ENCODE measurements at places on chromosomes 2 and 18. TPM values are rescaled to one million over a fixed set of nuclear protein-coding genes. Genes with fewer than 3 reads are reported as not detected.
A peak's percentile ranks its signal among the peaks of the same experiment; 100 is the strongest.

The ZFAND2B gene
- total RNA-seq: 20.2 TPM

The CHST9 gene
- not detected for total RNA-seq

The VIT gene
- total RNA-seq: 0.46 TPM

The ANKRD29 gene
- total RNA-seq: 0.46 TPM

The CCDC141 gene
- total RNA-seq: not detected

The SERPINB11 gene
- not detected for total RNA-seq

The NRP2 gene
- total RNA-seq: 82.0 TPM

DNA sequence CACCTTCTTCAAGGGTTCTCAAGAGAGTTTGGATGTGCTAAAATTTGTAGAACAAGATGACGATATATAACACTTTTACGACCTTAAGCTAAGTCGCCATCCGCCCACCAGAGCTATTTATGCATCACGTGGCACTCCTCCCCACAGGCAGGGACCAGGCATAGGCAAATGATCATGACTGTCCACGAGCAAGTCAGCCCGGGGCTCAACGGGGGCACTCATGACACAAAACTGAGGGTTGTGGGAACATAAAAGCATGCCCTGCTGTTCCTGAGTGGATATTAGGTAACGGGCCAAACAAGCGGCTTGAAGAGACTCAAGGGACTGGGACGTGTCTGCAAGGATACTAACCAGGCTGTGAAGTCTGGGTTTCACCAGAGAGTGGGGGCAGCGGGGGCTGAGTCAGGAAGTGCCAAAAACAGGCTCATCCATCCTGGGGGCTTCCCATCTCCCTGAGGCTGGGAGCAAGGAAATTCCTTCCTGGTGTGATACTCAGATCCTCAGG, 58.1 kb downstream of the FAM178B start:
- no peak for DNase-seq

DNA sequence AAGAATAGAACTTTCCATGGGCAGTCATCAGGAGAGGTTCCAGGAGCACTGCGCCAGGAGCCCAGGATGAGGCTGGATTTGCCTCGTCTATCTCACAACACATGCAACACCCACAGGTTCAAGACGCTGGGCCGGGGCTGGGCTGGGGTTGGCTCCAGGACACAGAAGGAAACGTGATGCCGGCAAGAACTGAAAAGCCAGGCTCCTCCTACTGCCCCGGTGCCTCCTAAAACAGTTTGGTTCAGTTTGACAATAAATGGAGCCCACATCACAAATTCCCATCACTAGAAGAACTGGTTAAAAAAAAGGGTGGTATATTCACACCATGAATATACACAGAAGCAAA, 75.9 kb downstream of the INHBB start:
- no peak for DNase-seq

DNA sequence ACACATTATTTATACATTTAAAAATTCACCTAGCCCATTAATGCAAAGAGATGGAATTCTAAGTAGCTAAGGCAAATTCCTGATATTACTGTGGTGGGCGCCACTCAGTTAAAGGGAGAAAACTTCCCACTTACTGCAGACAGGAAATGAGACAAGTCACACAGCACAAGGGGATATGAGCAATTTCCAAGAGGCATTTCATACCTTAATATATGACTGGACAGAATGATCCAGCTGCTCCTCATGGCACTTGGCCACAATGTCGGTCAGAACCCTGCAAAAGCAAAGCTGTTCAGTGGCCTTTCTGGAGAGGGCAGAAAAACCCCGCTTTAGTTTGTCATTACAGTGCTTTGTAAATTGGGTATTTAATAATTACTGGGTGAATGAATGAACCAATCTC, 121.4 kb upstream of the CCDC195 start:
- DNase-seq: peak; percentile 95

GRCh38 chr18:79182047-79182713, 113.0 kb downstream of the ATP9B start:
- no peak for DNase-seq

DNA sequence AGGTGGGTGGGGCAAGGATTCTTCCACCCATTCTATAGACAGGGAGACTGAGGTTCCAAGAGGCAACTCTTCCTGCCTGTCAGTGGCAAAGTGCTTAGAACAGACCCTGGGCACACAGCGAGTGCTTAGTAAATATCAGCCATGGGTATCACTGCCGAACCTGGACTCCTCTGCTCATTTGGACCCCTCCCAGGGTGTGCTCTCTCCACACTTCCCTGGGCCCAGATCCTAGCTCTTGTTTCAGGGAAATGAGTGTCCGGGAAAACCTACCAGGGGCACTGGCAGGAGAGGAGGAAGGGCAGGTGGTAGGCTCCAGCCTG, 136.3 kb downstream of the CYP26B1 start:
- DNase-seq: no peak

- no peak for DNase-seq
These were observed 135.6 kb downstream of the CDH2 start for GRCh38 chr18:28041366-28041765.

DNA sequence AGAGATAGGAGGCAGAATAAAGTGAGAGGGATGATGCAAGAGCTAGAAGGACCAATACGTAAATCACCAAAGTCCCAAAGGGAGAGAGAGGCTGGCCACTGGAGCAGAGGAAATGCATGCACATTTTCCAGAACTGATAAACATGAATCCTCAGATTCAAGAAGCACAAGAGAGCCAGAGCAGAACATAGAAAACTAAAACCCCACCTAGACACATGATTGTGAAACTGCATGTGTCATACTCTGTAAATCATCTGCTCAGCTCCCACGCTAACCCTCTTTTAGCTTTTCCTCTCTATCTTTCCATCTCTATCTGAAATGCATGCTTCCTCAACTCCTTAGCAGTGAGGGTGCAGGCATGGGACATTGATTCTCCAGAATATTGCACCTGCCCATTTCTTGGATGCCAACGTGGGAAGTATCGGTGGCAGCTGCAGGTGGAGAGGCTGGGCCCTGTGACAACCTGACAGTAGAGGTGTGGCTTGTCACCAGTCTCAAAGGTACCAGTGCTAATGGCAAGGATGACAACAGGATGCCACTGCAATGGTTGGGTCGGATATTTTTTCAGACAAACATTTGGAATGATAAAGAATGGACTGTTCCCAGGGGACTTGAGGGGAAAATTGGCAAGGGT, 89.3 kb upstream of the OTOS start:
- no peak for DNase-seq

DNA sequence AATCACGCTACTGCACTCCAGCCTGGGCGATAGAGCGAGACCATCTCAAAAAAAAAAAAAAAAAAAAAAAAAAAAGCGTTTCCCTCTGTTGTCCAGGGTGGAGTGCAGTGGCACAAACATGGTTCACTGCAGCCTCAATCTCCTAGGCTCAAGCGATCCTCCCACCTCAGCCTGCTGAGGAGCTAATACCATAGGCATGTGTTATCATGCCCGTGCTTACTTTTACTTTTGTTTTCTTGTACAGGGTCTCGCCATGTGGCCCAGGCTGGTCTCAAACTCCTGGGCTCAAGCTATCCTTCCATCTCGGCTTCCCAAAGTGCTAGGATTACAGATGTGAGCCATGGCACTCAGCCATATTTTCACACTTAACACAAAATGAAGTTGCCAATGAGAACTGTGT, 37.5 kb downstream of the PSME4 start:
- no peak for DNase-seq

- no peak for DNase-seq
These were observed 819.3 kb upstream of the LRATD1 start for GRCh38 chr2:13813236-13813635.

- DNase-seq: no peak
These were observed 38.2 kb downstream of the FHOD3 start for GRCh38 chr18:36335476-36336279.

DNA sequence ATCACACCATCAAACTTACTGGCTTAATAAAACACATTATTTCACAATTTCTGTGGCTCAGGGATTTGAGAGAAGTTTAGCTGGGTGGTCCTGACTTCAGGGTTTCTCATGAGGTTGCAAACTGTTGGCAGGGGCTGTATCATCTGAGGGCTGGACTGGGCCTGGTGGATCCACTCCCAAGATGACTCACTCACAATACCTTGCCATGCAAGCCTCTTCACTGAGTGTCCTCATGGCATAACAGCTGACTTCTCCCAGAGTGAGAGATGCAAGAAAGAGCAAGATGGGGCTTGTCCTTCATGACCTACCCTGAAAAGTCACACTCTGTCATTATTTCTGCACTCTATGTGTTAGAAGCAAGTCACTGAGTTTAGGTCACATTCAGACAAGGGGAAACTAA, 73.8 kb downstream of the AQP4 start:
- DNase-seq: no peak

DNA sequence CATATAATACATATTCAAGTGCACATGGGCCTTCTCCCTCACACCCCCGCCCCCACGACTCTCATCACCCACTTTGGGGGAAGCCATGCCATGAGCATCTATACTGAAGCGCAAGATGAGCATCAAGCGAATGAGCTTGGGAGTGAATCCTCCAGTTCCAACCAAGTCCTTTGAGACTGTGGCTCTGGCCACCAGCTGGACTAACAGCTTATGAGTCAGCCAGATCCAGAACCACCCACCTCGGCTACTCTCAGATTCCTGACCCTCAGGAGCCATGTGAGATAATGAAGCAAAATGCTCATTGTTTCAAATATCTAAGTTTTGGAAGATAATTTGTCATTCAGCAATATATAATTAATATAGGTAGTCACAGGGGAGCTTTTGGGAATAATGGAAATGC, 22.2 kb upstream of the IL1RL1 start:
- DNase-seq: no peak

DNA sequence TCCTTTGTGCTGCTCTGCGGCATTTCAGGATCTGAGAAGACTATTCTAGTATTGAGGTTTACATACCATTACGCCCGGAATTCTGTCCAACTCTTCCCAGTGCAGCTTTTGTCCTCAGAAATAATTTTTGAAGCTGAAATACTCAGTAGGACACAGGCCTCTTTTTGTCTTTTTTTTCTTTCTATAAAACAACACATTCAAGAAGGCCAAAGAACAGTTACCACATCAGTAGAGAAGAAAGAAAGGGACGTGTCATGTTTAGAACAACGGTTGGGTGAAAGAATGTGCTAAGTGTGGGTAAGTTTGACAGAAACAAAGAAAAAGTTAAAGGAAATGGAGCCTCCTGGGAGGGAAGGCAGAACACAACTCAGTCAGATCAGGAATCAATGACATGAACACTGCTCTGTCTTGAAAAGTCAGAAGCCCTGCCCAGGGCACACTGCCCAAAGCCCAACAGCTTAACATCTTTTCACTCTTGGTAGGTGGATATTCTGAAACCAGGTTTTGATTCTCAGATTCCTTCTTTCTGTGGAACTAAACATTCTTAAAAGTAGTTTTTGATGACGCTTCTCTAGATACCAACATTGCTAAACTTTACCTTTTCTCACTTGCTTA, 198.6 kb upstream of the CWC22 start:
- DNase-seq: no peak

DNA sequence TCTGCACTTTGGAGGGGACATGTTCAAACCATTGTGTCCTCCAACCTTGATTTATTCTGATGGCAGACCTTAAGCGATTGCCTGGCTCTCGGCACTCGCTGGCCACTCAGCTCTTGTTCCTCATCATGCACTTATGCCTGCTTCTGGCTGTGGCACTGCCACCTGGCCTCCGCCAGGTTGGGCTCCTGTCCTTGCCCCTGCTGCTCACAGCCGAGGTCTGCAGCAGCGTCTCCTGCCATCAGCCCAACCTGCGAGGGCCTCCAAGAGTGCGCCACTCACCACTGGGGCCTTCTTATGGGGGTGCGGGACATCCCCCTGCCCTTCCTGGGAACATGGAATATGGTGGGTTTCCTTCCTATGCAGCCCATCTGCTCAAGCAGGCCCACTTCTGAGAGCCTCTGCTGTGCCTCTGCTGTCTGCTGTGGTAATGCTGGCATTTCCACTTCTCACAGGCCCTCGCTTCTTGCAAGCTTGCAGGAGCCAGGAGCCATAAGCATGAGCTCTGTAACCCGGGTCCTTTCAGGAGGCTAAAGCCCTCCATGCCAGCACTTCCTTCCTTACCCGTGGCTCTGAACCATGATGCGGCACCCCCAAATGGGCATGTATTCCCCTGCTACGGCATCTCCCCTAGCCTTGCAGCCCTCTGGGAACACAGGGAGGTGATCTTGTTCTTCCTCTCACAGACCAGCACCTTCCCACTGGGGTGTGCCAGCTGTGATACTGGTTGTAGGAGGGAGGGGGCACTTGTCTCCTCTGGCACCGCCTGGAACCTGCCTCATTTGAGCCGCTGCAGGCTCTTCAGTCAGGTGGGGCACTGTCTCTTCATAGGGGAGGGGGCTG, 58.6 kb upstream of the HS6ST1 start:
- DNase-seq: no peak

- no peak for DNase-seq
These were observed 66.4 kb downstream of the PRELID3A start for GRCh38 chr18:12474146-12474545.

DNA sequence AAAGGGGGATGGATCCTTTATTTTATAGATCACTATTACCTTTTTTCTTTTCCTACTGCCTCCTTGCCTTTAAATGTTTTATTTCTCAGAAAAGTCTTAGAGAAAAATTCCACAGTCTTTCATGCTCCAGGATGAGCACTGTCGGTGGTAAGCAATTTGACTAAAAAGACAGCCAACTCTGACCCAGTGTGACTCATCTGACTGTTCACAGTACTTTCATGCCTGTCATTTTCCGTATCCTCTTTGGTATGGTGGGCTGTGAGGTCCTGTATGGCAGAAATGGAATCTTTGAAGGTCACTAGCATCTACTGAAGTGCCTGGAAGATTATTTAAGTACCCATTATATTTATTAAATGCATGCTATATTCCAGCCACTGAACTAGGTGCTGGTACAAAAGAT, 2.1 kb upstream of the RFTN2 start:
- no peak for DNase-seq

DNA sequence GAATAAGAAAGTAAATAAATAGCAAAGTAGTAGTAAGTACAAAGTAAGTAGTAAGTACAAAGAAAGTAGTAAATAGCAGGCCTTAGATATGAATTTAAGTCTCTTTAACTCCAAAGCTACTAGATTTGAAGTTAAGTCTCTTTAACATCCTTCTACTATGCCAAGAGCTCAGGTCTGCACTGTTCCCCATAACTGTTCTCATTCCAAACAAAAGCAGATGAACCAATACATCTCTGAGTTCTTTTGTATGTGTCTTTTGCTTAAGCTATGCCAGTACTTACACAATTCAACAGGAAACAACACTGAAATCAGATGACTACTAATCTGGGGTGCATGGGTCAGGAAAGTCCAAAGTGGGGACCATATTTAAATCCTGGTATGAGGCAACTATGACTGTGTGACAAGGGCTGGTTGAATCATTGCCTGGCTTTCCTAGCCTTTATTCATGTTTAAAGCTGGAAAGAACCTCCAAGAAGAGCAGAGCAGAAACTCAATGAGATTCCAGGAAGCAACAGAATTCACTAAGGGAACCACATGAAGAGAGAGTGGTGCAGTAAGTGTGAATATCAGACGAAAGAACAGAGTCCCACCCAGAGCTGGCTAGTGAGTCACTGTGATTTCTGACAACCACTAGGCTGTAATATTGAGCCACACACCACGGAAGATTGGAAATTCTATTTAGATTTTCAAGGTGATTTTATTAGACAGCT, 51.0 kb upstream of the CYP26B1 start:
- no peak for DNase-seq

- no peak for DNase-seq
These were observed 1521.5 kb upstream of the ZEB2 start for GRCh38 chr2:146041274-146041910.

- DNase-seq: no peak
These were observed 1188.5 kb downstream of the LRP1B start for GRCh38 chr2:140942284-140942683.
